Hippocampal formation (tissue), 2 donors: ENCODE measurements at places on chromosomes 2 and 18.

- DNase-seq: no peak
Measured at GRCh38 chr18:14999085-14999975, 251.4 kb downstream of the ANKRD30B start.

- DNase-seq: no peak
Measured at GRCh38 chr2:152186262-152186661, 10.7 kb upstream of the STAM2 start.

- no peak for DNase-seq
Measured at GRCh38 chr2:216195565-216196029, 86.4 kb downstream of the XRCC5 start.

GRCh38 chr18:62634458-62634857, 80.9 kb upstream of the PHLPP1 start:
- no peak for DNase-seq

DNA sequence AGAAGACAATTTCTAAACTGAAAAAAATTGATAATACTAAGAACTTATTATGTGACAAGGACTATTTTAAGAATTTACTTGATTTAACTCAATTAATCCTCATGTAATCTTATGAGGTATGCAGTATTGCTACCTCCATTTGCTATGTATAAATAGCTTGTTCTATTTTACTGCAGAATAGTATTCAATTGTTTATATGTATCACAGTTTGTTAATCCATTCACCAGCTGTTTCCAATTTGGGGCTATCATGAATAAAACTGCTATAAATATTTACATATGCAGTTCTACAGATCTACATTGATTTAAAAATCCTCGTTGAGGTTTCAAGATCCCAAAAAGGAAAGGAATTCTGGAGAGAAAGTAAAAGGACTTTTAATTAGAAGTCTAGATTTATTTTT, 54.8 kb upstream of the DOCK10 start:
- no peak for DNase-seq

DNA sequence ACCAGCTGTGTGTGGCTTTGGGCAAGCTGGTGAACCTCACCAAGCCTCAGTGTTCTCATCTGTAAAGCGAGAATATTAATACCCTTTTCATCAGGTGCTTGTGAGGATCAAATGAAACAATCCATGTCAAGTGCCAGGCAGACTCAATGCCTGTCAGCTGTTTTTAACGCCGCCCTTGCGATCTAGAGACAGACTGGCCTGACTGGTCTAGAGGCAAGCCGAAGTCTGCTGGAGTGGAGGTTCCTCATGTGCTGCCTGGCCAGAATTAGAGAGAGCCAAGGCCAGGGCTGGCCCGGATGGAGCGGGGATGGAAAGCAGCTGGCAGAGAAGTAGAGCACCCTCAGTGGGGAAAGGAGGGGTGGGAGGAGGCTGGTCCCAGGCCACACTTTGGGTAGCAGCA, 74.5 kb upstream of the B3GNT7 start:
- no peak for DNase-seq

DNA sequence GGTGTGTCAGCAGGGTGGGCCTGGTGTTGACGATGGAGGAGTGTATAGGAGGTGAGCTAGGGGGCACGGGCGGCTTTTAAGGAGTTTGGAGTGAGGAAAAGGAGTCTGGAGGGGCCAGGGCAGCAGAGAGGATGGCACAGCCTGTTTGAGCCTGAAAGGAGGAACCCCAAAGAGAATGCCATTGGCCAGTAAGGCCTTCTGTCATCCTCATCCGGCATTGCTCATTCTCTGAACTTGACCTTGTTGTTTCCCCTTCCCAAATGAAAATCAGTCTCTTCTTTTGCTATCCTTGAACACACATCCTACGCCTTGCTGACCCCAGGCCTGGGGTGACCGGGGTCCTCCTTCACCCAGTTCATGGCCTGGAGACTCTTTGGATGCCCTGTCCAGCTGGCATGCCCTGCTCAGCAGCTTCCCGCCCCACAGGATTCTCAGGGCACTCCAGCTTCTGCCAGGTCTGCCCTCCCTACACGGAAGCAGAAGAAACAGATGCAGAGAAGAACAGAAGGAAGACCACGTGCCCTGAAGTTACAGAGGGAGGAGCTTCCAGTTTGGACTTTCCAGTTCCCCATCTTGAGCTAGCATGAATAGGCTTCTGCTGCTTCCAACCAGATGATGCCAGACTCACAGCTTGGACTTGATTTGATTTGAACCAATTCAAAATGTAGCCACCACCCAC, 20.5 kb upstream of the KIF3C start:
- peak; percentile 38 for DNase-seq

DNA sequence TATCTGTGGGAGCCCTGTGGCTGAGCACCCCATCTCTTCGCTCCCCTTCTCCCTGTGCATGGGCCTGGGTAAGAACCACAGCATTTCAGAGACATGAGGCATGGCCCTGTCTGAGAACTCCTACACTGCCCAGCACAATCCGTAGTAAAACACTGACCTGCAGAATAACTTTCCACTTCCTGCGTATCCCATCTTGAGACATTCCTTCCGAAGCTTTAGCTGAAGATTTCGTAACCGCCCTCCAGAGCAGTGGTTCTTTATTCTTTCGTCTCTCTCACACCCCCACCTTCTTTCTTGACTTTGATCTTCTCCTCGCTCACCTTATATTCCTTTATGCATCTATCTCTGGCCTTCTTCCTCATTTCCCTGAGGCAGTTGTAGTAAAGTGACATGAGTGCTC, 381.1 kb downstream of the HRH4 start:
- no peak for DNase-seq

GRCh38 chr18:66226782-66227181, 377.1 kb downstream of the CDH19 start:
- DNase-seq: no peak

DNA sequence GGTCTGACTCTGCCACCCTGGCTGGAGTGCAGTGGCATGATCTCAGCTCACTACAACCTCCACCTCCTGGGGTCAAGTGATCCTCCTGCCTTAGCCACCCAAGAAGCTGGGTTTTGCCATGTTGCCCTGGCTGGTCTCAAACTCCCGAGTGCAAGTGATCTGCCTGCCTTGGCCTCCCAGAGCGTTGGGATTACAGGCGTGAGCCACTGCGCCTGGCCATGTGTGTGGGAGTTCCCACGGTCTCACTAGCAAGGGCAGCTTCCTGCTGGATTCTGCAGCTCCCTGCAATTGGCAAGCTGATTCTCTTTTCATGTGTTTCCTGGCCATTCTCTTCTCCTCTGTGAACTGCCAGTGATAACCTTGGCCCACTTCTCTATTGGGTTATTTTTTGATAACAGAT, 84.0 kb downstream of the USP40 start:
- no peak for DNase-seq

DNA sequence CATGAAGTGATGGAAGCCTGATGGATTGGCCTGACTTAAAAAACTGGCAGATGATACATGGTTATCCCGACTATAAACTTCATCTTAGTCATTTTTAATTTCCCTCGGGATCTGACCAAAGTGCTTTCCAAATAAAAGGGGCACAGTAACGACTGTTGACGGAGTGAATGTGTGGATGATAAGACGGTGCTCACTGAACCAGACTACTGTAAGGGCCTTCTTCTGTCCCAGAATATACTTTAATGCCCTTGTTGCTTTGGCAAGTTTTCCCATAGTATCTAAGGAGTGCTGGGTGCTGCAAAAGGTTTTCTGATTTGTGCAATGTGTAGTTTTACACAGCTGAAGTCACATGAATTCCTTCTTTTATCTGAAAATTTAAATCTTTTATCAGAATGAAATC, 373.5 kb downstream of the DSEL start:
- no peak for DNase-seq

GRCh38 chr18:41690332-41691127, 264.5 kb upstream of the PIK3C3 start:
- no peak for DNase-seq

DNA sequence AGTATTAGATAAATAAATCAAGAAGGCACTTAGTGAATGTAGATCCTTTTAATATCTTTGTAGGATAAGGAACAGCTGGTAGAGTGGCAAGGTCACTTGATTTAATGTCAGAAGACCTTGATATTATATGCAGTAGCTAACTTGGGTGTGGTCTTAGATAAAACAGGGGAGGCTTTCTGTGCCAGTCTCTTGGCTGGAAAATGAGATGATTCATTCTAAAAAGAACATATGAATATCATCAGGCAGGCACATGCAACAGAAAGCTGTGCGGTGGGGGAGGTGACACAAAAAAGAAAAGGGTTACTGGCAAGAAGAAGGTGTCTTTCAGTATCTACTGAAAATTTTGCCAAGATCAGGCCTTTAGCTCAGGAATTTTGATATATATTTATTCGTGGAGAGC, 931.7 kb upstream of the CELF4 start:
- DNase-seq: no peak

GRCh38 chr2:70247364-70248180, 856 bp downstream of the TIA1 start:
- DNase-seq: no peak

DNA sequence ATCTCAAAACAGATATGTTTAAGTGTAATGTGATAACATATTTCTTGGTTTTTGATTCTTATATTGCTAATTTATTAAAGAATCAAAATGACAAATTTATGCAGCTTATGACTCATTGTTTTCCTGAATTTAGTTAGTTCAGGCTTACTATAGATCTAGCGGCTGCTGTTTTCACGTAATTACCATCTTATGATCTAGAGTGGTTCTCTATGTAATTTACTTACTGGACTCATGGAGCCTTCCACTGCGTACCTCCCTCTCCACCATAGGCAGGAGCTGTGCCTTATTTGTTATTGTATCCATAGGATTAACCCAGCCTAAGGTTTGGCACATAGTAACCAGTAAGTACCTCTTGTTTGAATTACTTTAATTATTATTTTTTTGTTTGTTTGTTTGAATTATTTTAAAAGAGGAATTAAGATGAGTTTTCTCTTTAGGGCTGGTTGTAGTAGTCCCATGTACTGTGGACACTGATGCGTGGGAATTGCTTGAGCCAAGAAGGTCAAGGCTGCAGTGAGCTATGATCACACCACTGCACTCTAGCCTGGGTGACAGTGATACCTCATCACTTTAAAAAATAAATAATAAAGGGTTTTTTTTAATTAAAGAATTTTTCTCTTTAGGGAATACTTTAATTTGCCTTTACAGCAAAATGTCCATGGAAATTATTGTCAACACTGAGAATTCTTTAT, 165.5 kb downstream of the PHLPP1 start:
- DNase-seq: no peak
